Right forelimb (tissue), 1 donor: ENCODE measurements at places on chromosomes 1 and 21.

- no peak for DNase-seq
Observed at GRCh38 chr1:223180731-223181321, 37.8 kb upstream of the TLR5 start.

GRCh38 chr1:147700042-147701006, 30.0 kb upstream of the ACP6 start:
- peak; percentile 57 for DNase-seq

GRCh38 chr1:150089846-150090520, 22.4 kb downstream of the VPS45 start:
- DNase-seq, result no peak

GRCh38 chr1:31938184-31938975, at the start of gene PTP4A2:
TSS of gene PTP4A2 (minus strand) at chr1:31938368. CDS start at chr1:31919065, 19,303 bp downstream.
- peak; percentile 92 for DNase-seq

GRCh38 chr1:85121744-85122143, 73.4 kb upstream of the MCOLN3 start:
- no peak for DNase-seq

- DNase-seq, result peak; percentile 74
Observed at GRCh38 chr1:115337633-115338456, at the start of gene NGF. TSS of gene NGF (minus strand) at chr1:115338249. CDS start at chr1:115286795, 51,454 bp downstream.

DNA sequence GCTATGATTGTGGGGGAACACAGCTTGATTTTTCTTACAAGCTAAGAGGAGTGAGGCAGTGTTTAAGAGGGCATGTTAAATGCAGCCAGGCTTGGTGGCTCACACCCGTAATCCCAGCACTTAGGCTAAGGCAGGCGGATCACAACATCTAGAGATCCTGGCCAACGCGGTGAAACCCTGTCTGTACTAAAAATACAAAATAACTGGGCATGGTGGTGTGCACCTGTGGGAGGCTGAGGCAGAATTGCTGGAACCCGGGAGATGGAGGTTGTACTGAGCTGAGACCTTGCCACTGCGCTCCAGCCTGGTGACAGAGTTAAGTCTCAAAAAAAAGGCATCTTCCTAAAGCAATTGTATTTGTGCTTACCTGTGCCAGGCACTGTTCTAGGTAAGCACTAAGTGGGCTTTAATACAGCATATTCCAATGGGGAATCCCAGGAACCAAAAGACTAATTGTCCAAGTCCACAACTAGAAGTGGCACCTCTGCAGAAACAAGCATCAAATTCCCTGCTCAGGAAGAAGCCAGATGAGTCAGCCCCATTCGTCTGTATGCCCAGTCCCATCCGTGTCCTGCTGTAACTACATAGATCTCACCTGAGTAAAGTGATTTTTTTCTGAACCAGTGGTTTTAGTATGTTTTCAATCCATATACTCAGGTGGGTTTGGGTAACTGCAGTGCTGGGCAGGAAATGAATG, 4.6 kb downstream of the RCC1 start:
- DNase-seq, result no peak

GRCh38 chr1:8649027-8649426, 168.4 kb downstream of the RERE start:
- DNase-seq, result no peak

GRCh38 chr1:92511541-92511940, 24.8 kb upstream of the GFI1 start:
- DNase-seq, result no peak

DNA sequence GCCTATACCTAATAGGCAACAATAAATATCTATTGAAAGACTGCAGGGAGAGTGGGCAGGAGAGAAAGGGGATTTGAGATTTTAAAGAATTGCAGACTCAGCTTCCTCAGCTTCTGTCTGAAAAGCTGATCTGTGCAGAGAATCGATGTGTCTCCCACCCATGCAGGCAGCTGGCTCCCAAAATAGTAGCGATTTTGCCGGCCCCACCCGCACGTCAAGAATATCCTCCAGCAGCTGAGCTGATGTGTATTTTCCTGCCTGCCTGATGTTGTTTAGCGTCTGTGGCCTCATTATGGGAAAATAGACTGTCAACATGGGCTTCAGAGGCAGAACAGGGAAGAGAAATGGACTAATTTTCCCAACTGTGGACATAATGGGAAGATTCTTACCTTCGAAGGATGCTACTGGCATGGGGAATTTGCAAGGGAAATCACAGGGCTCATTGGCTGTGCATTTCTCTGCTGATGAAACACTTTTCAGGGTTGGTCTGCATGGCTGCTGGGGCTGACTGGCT, 699.8 kb downstream of the PTPRU start:
- no peak for DNase-seq

DNA sequence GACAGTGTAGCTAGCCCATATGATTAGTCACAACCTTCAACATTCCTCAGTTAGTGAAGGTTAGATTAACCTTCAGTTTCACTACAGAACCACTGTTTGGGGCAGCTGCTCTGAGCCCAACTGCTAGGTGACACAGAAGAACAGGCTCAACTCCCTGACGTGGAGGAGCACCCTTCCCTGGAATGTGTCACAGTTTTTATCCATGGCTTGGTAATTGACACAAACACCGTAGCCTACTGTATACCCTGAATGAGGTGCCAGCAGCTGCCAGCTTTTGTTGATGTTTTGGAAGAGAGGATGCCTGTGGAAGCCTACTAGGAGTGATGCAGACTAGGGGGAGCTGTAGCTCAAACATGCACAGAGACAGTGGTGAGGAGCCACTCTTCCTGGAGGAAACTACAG, 56.6 kb upstream of the CR2 start:
- no peak for DNase-seq

DNA sequence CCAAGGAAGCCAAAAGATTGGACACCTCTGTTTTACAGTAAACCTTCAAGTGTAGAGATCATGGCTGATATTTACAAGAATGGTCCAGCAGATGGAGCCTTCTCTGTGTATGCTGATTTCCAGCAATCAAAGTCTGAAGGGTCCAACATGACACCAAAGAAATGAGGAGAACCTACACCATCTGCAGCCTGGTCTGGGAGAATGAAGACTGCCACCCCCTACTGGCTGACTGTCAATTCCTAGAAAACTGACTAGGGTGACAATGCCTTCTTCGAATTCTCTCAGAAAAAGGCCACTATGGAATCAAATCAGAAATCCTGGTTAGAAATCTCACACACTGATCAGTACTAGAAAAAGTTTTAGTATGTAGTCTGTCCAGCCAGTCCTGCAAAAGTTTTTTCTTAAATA, 83.3 kb downstream of the CDC42BPA start:
- DNase-seq, result no peak

DNA sequence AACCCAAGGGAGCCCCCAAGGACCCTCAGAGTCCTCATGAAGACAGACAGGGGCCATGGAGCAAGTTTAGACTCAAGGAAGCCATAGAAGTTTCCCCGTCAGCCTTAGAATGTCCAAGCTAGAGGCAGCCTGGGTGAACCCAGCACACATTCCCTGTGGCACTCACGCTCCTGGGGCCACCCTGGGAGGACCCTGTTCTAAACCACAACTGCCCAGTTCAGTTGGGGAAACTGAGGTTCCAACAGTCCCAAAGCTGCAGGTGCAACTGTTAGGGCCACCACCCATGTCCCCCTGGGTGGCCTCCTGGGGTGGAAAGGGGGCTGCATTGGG, 9.3 kb downstream of the WNT3A start:
- peak; percentile 15 for DNase-seq
